ENCODE measurements at places on chromosomes 2 and 18.

GRCh38 chr18:11105463-11105862, 43.9 kb downstream of the PIEZO2 start:
- DNase-seq: no peak

DNA sequence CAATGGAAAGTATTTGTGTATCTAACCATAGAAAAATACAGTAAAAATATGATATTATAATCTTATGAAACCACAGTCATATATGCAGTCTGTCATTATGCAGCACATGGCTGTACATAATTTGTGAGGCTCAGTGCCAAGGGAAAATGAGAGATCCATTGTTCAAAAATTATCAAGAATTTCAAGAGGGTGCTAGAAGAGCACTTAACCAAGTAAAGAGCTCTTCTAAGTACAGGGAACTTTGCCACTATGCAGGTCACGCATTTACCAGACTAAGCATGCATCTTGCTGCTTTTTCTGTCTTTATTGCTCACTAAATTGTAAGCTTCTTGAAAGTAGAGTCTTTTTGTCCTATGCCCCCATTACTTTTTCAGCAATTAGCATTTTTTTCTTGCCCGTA, 438.0 kb downstream of the LRP1B start:
- DNase-seq: no peak

- no peak for DNase-seq
Measured at GRCh38 chr18:59323931-59324622, 5.6 kb upstream of the CPLX4 start.

DNA sequence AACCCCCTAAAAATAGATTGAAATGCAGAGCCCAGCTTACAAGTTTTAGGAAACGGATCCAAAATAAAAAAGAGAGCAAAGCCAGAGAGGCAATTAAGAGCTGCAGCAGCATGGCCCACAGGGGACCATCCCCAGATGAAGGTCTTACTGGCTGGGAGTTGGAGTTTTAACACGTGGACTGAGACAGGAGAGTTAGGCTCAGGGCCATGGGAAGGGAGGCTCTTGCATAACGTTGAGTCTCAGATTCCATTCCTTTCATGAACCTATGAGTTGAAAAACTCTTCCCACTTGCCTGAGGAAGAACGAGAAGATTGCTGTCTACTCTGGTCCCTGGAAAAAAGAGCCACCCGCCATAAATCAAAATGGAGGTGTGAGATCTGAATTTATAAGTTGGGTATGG, 101.8 kb upstream of the NDUFV2 start:
- no peak for DNase-seq

- DNase-seq: no peak
Measured at GRCh38 chr2:128196471-128196931, 105.5 kb downstream of the UGGT1 start.

GRCh38 chr2:233821709-233822100, 32.6 kb downstream of the HJURP start:
- no peak for DNase-seq

GRCh38 chr2:974054-974453, 23.4 kb downstream of the SNTG2 start:
- no peak for DNase-seq

DNA sequence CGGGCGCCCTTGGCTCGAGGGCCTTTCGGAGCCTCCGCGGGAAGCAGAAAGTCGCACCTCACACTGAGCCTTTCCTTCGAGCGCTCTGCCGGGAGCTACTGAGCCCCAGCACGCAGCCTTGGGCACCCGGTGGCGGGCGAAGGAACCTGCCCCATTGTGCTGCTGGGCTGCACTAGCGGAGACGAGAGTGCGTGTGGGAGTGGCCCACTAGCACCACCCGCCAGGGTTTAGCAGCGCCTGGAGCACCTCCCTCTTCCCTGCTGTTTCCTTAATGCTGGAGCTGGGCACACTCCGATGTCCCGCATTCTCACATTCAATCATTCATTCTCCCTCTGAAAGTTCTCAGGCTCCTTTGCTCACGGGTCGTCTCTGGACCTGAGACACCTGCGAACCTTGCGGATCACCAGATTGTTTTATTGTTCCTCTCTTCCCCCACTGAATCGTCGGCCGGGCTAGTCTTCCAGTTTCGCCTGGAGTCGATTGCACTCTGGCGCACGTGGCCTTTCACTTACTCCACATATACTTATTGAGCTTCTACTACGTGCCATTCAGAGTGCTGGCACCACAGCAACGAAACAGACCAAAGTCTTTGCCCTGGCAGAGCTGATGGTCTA, 8.5 kb upstream of the PAX3 start:
- DNase-seq: no peak

GRCh38 chr2:219526320-219527075, 12.2 kb downstream of the ASIC4 start:
- DNase-seq: no peak

DNA sequence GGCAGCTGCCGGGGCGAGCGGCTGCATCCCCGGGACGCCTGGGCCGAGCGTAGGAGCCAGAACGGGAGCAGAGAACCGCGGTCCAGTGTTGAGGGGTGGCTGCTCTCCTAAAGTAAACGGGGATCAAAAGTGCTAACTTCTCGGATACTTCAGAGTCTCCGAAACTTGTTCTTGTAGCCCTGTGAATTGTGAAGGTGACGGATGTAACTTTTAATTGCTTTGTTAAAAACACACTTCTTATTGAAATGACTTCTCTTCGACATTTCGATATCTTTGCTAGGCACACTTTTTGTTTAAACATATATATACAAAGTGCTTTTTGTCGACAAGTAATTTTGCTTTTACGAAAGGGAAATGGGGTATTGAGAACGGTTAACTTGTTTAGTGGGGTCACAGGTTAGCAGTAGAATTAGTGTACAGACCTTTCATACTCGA, 540 bp downstream of the ATP9B start:
- no peak for DNase-seq

DNA sequence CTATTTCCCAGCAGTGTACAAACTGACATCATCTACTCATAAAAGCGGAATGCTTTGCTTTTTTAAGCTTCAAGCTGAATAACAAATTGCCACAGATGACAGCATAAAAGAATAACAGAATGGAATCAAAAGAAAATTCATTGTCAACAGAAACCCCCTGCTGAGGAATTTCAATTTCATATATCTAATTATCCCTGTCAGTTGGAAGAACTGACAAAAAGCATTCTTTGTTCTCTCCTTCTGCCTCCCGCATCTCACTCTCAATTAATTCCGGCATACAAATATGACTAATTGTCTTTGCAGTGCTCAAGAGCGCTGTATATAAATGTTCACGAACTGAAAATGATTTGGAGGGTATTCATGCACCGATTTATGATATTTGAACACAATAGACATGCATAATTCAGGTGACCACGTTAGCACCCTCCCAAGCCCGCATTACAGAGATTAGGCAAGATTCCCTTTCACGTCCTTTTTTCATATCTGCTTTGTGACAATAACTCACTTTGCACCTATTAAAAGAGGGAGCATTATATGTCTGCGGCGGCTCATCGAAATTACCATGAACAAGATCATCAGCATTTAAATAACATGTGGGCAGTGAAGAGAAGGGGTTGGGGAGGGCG, 277.7 kb upstream of the SALL3 start:
- no peak for DNase-seq

- no peak for DNase-seq
Measured at GRCh38 chr18:4196351-4196750, 258.8 kb downstream of the DLGAP1 start.

GRCh38 chr2:45883603-45884000, 232.1 kb downstream of the PRKCE start:
- DNase-seq: no peak

- no peak for DNase-seq
Measured at GRCh38 chr2:221420245-221420644, 151.9 kb downstream of the EPHA4 start.

DNA sequence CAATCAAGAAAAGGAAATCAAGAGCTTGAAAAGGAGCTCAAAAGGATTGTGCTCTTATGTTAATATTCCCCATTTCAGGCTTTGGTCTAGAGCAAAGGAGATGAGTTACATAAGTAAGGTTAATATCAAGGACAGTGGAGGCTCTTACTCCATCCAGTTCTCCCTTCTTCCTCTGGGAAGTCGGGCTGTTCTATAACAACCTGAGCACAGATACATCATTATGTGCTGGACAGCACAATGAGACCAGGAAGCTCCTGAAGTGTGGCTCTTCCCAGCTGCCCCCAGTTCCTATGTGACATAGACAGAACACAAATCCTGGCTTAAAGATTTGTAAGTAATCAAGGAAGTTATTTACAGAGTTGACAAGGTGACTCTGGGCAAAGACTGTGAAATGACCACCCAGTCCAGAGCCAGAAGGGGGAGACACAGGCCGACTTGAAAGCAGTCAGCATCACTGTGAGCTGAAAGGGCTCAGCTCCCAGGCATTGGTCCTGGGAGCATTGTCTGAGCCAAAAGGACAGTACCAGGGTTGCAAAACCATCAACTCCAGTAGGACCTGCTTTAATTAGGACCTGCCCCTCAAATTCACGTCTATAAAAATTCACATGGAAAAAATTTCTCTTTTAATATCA, 917.6 kb upstream of the ACVR2A start:
- DNase-seq: no peak

- no peak for DNase-seq
Measured at GRCh38 chr2:119550346-119550745, 6.1 kb downstream of the CFAP221 start.

- DNase-seq: no peak
Measured at GRCh38 chr2:151189125-151189524, 72.5 kb downstream of the RBM43 start.

DNA sequence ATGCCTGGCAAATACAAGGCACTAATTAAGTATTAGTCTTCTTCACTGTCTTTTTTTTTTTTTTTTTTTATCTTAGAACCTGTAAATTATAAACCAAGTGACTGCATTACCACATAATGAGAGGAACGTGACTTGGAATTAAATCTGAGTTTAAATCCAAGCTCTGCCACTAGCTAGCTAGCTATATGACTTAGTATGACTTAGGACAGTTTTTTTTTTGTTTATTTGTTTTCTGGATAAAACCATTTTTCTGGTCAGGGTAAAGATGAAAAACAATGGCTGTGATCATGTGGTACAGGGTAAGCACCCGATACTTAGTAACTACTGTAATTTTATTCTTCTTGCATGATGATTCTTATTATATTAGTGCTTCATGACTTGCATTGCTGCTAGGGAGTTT, 191.8 kb upstream of the LRRTM1 start:
- DNase-seq: no peak

DNA sequence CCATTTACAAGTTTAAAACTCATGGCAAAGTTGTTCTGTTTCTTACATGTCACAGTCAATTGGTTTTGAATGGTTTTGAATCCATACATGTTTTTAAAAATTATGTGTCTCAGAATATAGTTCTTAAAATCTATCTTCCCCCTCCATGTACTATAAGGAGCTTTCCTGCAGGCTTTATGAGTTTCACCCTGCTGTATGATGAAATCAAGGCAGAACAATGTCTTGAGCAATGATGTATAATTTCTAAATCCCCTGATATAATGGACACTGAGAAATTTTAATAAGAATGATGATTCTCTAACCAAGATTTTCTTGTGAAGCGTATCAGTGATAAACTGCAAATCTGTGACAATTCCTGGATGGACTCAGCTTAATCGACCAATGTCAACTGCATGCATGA, 10.6 kb upstream of the ZNF516 start:
- no peak for DNase-seq

DNA sequence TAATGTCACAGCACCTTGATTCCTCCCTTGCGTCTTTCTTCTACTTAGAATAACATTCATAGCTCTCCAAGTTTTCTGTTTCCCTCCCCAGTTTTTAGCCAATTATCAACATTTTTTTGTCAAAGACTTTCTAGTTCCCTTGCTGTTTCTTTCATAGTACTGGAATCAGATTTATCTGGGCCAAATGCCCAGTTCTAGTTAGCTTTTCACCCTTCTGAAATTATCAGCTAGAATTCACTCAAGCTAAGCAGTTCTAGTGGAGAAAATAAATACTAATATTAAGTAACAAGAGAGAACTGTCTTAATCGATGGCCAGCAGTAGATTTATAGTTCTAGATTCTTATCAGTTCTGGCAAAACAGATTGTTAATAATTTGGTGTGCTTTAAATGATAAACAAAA, 36.2 kb downstream of the EFEMP1 start:
- no peak for DNase-seq

DNA sequence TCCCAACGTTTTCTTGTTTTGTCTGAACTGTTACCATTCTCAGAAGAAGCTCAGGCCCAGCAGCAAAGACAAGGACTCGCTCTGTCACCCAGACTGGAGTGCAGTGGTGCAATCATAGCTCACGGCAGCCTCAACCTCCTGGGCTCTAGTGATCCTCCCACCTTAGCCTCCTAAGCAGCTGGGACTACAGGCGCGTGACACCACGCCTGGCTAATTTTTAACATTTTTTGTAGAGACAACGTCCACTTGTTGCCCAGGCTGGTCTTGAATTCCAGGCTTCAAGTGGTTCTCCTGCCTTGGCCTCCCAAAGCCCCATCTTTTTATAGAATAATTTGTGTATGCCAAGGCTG, 2.0 kb upstream of the SMYD5 start:
- no peak for DNase-seq

DNA sequence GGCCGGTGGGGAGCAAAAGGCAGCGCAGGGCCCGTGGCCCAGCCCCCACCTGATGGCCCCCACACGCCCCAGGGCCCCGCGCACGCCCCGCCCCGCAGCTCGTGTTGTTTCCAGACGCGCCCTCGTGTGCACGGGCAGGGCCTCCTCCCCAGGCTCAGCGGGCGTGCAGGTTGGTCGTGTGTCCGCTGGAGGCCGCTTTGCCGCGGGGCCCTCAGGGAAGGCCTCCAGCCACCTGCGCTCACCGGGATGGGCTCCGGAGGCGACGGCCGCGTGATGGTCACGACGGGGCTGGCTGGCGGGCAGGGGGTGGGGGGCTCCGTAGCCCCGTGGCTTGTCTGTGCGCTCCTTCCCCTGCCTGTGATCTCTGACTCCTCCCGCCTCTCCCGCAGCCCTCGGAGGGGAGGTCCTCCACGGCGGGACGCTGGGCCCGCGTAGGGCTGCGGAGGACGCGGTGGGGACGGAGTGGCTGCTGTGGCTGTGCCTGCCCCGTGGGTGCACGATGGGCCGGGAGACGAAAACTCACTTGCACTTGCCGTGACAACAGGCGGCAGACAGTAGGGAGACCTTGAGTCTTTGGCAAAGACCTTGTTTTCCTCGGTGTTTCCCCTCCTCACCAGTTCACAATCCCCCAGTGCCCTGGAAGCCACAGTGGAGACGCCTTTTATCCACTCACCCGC, 67.1 kb downstream of the RTP5 start:
- DNase-seq: no peak
